ENCODE measurements at places on chromosomes 7 and 10.

DNA sequence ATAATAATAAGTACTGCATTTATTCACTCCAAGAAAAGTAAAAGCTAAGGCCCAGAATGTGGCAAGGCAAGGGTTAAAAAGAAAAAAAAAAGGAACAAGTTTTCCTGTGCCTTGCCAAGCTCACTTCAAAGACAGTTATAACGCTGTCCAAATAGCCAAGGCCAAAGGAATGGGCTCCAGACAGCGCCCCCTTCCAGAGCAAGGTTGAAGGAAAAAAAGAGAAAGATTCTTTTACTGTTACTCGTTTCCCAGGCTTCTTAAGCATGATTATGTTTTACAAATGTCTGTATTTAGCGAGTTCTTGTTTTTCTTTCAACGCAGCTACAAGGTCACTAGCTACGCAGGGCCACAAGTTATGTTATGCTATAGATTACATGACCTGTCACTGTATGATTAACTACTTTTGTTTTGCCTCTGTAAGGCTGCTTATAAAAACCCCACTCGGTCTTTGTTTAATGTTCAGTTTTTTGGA lies 9.1 kb upstream of the EIF4H start:
- no peak for DNase-seq

DNA sequence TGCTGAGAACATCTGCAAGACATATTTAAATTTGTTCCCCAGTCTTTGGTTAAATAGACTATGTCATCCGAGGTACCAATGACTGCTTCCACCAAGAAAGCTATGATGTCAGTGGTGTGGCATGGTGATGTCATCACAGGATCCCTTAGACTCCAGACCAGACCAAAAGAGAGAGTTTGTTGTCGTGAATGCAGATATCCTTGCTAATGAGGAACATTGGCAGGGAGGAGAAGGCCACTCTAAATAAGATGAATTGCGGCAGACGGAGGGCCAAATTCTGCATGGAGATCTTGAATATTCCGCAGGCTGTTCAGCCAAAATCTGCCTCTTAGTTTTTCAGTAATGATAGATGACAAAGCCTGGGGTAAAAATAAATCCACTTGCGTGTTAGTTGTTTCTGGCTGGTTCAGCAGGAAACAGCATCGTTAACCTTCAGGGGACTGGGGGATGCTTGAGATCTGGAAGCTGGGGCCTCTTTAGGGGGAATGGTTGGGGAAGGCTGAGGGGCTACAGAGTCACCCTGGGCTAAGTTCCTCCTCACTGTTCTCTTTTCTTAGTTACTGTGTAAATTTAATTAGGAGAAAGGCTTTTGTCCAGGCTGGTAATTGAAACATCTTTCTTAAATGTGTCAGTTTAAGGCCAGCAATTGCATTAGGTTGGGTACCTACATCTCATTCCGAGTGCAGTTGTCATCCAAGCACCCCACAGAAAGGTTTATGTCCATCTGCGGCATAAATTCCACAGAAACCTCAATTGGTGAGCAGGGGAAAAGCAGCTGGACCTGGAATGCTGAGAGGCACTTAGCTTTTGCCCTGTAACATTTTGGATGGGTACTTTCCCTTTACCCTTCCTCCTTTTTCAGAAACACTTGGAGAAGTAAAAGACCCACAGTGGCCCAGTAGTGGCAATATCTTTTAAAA lies 11.6 kb upstream of the CAMK1D start:
- DNase-seq: no peak

- DNase-seq: no peak
Observed at GRCh38 chr10:22856444-22857074, 71.3 kb upstream of the ARMC3 start.

GRCh38 chr10:61971003-61971325 lies 69.5 kb downstream of the ARID5B start:
- no peak for DNase-seq

GRCh38 chr7:98287486-98287959 lies 6.0 kb downstream of the BRI3 start:
- no peak for DNase-seq

DNA sequence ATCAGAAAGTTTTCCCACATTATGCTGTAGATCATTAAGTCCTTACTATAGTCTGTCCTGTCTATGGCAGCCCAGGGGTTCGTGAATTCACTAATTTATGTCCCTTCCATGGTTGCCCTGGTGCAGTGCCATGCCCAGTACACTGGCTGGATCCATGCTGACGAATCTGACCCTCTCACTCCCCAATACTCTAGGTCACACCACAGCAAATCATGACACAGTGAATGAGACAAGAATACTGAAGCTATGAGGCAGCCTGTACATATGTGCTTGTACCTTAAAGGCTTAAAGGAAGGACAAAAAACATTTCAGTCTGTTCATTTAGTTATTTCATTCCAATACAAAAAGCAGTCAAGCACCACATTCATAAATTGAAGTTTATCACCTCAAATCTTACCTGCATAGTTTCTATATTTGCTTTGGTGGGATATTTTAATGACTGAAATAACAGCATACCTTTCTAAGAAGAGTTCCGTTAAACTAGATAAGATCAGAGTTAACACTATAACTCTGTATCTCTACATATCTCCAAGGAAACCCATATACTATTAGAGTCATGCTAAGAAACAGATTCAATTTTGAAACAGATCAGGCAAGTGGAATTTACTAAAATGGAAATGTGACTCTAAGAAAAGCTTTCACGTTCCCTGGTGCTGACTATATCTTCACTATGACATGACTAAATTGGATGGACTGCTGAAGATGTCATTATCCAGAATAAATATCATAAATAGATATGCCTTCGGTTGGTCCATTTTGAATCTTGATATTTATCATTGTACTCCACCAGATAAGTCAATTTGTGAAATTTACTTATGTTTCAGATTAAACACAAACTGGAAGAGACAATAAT lies 36.7 kb downstream of the OSBPL3 start:
- DNase-seq: no peak

DNA sequence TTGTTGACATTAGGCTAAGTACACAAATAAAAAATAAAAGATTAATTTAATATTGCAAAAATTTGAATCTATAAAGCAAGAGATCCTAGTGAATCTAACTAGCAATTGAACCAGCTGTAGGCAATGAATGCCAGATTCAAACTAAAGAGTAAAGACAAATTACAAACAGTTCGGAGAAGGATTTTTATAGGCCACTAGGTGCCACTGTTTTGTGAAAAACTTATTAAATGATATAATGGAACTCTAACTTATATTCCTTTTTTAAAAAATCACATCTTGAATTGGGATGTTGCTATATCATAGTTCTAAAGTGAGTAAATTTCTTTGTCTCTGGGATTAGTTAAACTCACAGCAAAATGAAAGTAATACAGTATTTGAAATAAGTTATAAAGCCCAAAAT lies 39.1 kb upstream of the GNAI1 start:
- no peak for DNase-seq

GRCh38 chr7:67525588-67525987 lies 529.0 kb downstream of the TYW1 start:
- no peak for DNase-seq

GRCh38 chr7:22302951-22303423 lies 54.0 kb downstream of the RAPGEF5 start:
- DNase-seq: no peak

DNA sequence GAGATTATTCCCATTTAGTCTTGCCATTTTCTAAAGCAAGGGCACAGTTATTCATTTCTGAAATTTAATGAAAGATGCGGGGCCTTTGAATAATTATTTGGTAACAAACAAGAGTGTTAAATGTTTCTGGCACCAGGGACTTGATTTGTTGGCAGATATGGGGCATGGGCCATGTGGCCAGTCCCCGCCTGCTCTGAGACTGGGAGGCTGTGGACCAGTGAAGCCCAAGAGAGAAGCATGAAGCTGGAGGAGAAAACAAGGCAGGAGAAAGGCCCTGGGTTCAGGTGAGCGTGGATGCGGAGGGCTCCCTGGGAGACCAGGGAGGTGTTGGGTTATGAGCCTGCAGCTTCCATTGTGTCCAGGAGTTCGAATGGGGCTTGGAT lies 378.5 kb downstream of the TCERG1L start:
- no peak for DNase-seq

- no peak for DNase-seq
Observed at GRCh38 chr10:77500754-77501151, 136.9 kb downstream of the KCNMA1 start.

GRCh38 chr10:125024497-125025234 lies 82.7 kb downstream of the ZRANB1 start:
- no peak for DNase-seq

DNA sequence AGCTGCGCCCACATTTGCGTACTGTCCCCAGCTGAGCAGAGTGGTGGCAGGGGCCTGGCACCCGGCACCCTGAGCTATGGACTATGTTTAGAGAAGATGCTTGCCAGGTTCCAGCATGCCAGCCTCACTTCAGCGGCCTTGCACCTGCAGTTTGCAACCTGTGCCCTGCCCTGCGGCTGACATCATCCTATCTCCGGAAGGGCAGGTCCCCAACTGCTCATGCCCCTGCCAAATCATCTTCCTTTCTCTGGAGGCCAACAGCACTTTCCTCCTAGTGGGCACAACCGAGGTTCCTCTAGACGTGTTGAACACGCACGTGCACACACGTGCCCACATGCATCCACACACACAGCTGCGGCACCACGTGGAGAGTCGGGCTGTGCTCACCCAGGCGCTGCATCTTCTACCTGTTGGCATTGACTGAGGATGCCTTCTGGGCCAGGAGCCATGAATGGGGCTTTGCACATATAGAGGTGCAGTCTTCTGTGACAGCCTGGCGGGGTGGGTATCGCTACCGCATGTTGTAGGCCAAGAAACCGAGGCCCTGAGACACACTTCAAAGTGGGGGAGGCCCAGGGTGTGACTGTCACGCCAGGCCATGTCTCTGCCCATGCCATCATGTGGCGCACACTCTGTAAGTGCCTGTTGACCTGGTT lies 24.5 kb downstream of the CNPY1 start:
- no peak for DNase-seq

- DNase-seq: no peak
Observed at GRCh38 chr7:70432567-70433001, 699.4 kb upstream of the GALNT17 start.

DNA sequence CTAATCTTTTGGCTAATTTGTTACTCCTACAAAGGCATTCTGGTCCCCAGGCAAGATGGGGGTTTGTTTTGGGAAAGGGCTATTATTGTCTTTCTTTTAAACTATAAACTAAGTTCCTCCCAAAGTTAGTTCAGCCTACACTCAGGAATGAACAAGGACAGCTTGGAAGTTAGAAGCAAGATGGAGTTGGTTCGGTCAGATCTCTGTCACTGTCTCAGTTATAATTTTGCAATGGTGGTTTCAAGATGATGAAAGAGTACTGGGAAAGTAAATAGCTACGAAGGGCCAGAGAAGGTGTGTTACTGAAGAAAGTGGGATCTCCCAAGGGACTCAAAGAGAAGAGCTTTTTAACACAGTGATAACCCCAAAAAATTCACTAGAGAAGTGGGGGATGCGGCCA lies 10.3 kb upstream of the MYO1G start:
- no peak for DNase-seq

GRCh38 chr7:22726907-22727713 lies at the start of gene IL6:
Gene IL6, plus strand, starts transcription at chr7:22727200. Its CDS starts 63 bp downstream, at chr7:22727263.
- DNase-seq: no peak

- no peak for DNase-seq
Observed at GRCh38 chr10:127964621-127965020, 57.7 kb downstream of the PTPRE start.

DNA sequence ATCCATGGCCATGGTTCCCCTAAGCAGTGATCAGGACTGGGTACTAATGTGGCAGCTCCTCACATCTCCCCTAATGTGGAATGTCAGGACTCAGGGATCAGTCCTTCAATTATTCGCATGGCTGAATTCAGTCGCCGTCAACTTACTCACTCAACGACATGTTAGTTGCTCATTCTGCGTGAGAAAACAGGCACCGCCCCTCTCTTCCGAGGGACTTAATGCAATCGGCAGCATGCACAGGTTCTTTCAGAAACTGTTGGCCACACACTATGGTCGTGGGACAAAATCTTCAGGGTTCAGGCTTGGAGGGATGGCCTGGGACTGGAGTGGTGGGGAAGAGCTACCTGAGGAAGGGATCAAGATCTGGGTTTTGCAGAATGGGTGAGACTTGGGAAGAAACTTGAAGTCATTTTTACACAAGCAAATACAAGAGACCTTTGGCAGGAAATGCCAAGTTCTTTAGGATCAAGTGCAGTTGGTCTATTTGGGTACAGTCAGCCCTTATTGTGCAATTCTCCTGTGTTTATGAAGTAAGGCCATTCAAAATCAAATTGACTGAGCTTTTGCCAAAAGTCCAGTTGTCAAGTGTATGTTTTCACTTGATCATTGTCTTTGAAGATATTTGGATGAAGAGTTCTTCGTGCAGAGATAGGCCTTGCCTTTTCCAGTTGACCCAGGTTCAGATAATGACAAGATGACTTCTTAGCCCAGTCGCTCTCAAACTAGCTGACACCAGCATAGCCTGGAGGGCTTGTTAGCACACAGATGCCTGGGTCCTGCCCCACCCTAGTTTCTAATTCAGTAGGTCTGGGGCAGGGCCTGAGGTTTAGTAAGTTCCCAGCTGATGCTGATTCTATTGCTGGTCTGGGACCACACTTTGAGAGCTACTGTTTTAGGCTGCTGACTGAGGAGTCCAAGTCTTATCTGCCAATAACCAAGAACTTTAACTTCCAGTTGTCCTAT lies 48.5 kb downstream of the LRRC18 start:
- no peak for DNase-seq

DNA sequence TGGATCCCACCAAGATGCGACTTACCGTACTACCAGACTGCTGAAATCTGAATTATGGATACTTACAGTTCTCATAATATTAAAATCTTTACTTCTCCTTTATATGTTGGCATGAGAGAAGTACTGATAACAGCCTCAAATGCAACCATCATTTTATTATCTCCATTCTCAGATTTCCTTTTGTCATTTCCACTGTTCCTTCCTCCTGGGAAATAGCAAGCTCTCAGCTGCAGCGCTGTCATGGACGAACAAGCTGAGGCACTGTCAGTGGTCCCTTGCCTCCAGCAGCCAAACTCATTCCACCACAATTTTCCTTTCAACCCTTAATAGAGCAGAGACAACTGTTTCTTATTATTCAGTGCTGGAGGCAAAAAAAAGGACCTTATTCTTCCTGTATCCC lies 478.4 kb downstream of the ARL4A start:
- no peak for DNase-seq

- no peak for DNase-seq
Observed at GRCh38 chr7:85776691-85777345, 590.0 kb upstream of the SEMA3D start.

DNA sequence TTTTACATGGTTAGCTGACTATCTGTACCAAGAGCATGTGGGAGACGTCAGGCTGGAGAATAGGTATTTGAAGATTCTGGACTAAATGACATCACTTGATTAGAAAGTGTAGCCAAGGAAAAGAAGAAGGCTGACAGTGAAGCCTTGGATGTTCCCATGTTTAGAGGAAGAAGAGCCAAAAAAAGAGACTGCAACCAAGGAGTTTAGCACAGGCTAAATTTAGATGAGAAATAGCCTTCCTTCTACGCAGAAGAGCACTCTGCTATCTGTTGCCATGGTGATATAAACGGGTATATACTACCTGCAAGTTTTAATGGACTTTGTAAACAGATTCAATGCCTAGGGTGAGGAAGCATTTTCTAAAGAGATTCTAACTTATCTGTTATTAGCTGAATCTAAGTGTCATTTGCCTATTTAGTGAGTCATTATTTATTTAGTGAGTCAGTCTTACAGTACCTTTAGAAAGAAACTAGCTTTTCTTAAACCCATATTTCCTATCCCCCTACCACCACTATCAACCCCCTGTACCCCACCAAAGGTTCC lies 69.8 kb downstream of the CDK6 start:
- DNase-seq: no peak

- DNase-seq: no peak
Observed at GRCh38 chr7:299628-300027, 9.7 kb downstream of the FOXL3 start.

GRCh38 chr10:30985512-30985911 lies 46.2 kb downstream of the ZNF438 start:
- DNase-seq: no peak

- DNase-seq: no peak
Observed at GRCh38 chr10:115118346-115118745, 25.2 kb downstream of the ATRNL1 start.

Measured in activated CD8-positive, alpha-beta memory T cell treated with anti-CD3 and anti-CD28 coated beads for 1 hour (primary cell).